Epithelial cell of proximal tubule (primary cell): ENCODE measurements at places on chromosomes 4 and X.

GRCh38 chr4:123952530-123953274, 556.1 kb downstream of the SPRY1 start:
- DNase-seq, result no peak

- no peak for DNase-seq
Measured at GRCh38 chrX:136868283-136869055, 12.1 kb downstream of the RBMX start.

DNA sequence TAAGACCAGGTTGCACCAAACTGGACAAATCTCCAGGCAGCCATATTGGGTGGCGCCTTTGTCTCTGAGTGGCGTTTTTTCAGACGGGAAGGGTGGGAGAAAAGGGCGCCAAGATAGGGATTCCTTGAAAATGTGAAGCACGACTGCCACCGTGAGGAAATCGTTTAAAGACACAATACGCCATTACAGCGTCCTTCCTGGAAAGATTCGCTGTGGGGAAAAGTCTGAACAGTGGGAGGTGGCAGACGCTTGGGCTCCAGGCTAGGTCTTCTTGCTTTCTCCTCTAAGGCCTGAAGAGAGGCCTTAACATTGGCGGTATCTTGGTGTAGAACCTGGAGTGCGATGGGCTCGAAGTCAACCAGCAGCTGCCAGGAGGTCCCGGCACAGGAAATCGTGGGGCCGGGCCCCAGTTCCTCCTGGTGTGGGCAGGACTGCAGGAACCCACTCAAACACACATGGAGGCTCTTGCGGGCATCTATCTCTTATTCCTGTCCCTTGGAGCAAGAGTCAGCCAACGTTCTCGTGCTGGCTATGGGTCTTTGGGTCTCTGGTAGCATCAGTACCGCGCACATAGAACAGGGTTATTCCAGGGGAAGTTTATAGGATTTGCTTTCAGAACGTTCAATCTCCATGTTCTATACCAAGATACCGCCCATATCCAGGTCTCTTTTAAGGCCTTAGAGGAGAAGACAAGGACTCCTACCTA, 208.8 kb downstream of the OR13H1 start:
- DNase-seq, result no peak

GRCh38 chrX:12961196-12961718, 13.7 kb upstream of the TMSB4X start:
- no peak for DNase-seq

DNA sequence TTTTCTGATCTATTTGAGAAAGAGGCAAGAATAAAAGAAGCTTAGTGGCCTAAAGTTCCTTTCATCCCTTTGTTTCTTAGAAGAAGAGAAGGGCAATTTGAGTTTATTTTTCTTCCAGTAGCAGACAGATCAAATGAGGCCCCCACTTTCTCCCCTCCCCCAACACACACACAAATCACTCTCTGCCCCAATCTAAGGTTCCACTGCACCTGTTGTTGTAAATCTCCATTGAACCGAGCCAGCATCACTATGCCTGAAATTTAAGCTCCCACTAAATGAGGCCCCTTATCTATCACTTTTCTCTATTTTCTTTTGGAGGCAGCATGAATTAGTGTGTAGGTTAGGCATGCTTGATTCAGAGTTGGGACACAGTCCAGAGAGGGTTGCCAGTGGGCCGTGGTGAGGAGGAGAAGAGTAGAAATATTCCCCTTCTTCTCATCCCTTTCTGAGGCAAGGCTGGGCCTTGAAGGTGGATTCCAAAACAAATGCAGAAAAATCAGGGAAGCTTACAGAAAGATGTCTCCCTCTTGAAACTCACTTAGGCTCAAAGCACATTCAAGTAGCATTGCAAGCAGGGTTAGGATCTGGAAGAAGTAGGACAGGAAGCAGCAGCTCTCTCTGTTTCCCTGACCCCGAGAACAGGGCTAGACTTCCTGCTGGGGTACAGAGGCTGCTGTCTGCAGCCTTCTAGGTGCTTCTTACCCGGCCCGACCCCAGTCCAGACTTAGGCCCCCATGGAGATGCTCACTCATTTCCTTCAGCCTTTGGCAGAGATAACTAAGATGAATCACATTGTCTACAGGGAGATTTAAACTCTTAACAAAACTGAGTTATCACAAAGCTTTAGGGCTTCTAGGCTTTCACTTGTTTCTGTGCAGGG, 70.7 kb downstream of the RASL11B start:
- no peak for DNase-seq

GRCh38 chrX:134520860-134521390, 61.0 kb downstream of the HPRT1 start:
- no peak for DNase-seq

DNA sequence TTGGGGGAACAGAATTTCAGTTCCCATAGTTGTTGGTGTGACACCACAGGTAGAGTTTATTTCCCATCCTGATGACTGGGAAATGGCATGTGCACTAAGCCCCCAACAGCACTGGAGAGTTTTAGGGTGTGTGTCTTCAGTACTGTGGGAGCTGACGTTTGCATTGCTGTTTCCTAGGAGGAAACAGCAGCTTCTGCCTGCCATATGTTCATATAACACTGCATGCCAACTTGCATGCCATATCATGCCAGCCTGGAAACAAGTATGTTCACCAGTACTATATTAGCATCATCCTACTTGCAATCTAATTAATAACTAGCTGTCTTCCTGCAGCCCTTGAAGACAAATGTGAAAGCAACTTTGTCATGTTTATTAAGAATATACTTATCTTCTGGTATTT, 58.2 kb downstream of the NAA11 start:
- no peak for DNase-seq

- DNase-seq, result no peak
Measured at GRCh38 chr4:82715731-82716617, 82.6 kb downstream of the SCD5 start.

- DNase-seq, result no peak
Measured at GRCh38 chr4:120921456-120922380, 808 bp downstream of the PRDM5 start.

- no peak for DNase-seq
Measured at GRCh38 chr4:17597517-17597916, 16.9 kb upstream of the MED28 start.

GRCh38 chr4:164997324-164997723, 19.9 kb upstream of the TRIM61 start:
- DNase-seq, result no peak

DNA sequence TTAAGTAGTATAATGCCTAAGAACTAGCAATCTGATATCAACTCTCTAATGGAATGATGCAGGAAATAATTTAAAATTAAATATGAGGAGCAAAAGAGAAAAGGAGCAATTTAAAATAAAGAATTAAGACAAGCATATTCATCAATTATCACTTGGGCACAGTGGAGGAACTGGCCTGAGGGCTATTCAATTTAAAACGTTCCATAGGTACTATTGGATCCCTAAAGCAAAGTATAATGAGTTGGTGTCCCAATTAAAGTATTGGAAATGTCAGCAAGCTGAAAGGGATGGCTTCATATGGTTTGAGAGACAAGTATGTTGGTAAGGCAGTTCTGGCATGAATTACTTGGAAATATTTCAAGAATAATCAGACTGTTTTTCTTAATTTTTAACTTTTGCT, 2064.1 kb upstream of the TENM3 start:
- no peak for DNase-seq

DNA sequence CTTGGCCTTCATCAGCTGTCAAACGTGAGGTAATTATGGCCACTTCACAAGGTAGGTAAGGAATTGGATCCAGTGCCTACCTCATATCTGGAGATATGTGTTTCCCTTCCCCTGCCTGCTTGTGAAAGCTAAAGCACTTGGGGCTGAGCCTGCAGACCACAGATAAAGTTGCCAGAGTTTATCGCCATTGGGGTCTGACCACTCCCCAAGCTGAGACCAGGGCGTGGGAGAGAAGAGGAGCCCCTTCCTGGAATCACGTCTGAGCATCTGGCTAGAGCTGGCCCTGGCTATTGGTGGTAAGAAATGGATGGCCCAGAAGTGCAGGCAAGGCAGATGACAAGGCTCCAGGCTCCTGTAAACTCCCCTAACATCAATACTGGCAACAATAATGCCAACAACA, 2.7 kb downstream of the ALAS2 start:
- no peak for DNase-seq

- no peak for DNase-seq
Measured at GRCh38 chr4:39637586-39638353, 895 bp downstream of the SMIM14 start.

GRCh38 chr4:124955476-124955875, 242.9 kb upstream of the ANKRD50 start:
- no peak for DNase-seq

- DNase-seq, result no peak
Measured at GRCh38 chr4:93182722-93183121, 645.8 kb upstream of the ATOH1 start.

GRCh38 chr4:68765876-68766275, 49.9 kb upstream of the UGT2B10 start:
- no peak for DNase-seq

- no peak for DNase-seq
Measured at GRCh38 chr4:76699751-76700310, 198.1 kb downstream of the SOWAHB start.

- no peak for DNase-seq
Measured at GRCh38 chr4:55386840-55387239, 8.9 kb upstream of the TMEM165 start.

DNA sequence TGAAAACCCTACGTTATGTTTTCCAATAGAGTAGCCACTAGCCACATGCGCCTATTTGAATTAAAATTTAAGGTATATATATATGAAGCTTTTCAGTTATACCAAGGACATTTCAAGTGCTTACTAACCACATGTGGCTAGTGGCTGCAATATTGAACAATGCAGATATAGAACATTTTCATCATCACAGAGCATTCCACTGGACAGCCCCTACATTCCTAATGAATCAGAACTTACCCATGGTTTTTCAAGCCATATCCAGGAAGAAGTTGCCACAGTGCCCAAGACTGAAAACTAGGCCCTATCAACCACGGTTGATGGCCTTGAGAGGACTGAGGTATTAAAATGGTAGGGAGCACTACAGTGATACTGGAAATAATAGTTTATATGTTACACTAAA, 29.7 kb downstream of the NEK1 start:
- DNase-seq, result no peak

GRCh38 chr4:168886351-168886750, 123.7 kb downstream of the CBR4 start:
- no peak for DNase-seq

DNA sequence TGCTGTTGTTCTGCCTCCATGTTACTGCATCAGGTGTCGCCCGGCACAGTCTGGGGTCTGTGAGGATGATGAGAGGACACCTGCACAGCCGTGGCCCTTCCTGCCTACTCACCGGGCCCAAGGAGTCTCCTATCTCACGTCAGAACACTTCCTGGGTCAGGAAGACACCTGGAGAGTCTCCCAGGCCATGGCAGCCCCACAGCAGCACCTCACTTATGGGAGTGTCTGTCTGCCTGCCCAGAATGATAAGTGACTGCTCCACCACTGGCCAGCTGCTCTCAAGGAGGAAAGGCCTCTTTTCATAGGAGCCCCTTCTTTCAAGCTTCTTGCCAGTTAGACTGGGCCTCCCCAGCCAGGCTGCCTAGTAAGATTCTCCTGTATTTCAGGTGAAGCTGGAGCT, 56.1 kb downstream of the NELFA start:
- DNase-seq, result no peak

GRCh38 chr4:183758758-183759447, 99.8 kb downstream of the TRAPPC11 start:
- no peak for DNase-seq

DNA sequence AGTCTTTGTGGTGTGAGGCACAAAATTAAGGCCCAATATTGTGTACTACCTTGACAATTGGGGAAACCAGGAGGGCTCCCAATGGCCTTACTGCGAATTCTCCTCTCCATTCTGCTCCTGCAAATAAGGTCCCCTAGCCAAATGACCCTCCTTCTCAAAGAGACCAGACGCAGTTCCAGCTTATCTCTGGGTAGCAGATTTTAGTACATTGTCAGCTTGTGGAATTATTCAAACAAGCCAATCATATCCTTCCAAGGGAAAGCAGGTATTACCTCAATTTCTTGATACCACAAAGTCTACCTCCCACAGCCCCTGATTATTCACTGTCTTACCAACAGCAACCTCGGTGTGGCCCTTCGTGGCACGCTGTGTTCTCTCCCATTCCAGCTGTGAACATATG, 7.8 kb upstream of the ZBTB33 start:
- no peak for DNase-seq
